ENCODE measurements at places on chromosomes 2 and 18.

DNA sequence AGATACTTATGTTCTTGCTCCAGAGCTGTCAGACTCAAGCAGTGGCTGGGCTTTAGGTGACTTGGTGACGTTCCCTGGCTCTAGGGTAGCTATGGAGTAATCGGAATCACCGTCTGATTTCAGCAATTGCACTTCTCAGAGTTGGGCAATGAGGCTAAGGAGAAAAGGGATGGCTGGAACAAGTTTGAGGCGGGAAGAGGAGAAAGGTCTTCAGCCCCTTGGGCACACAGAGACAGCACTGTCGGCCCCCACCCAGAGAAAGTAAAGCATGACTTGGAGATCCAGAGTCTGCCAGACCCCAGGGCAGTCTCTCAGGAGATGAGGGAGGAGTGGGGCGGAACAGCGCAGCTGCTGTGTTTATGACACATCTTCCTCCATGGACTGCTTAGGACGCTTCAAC lies 114.5 kb downstream of the KLHL29 start:
- no peak for DNase-seq

DNA sequence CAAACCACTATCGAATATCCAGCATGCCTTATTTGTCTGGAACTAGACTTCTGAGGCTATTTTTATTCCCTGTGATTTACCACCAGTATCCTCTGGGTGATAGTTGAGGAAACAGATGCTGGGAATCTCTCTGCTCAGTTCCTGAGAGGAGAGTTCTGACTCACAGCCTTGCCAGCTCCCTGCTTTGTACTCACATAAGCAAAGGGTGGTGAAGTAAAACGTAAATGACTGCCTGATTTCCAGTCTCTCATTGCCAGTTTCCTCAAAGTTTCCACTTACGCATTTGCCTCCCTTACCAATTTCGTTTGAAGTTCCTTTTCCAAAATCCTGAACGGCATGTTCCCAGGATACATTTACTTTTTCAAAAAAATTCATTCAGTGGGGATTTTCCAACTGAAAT lies 69.2 kb upstream of the HNRNPA3 start:
- no peak for DNase-seq

DNA sequence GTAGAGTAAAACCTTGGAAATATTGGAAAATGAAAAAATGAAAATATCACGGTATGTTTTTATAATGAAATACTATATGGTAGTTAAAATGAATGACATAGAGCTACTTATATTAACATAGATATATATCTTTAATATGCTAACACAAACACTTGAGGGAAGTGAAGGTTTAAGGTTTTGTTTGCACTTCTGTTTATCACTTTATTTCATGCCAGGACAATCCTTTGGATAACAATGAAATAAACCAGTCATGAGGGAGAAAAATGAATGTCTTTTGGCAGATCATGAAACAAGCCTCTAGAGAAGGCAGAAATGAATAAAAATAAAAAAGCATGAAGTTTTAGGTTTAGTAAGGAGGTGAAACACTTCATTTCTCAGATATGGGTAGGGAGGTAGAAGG lies 89.9 kb downstream of the BAZ2B start:
- no peak for DNase-seq

- no peak for DNase-seq
Measured at GRCh38 chr2:121211689-121212151, 73.3 kb downstream of the TFCP2L1 start.

DNA sequence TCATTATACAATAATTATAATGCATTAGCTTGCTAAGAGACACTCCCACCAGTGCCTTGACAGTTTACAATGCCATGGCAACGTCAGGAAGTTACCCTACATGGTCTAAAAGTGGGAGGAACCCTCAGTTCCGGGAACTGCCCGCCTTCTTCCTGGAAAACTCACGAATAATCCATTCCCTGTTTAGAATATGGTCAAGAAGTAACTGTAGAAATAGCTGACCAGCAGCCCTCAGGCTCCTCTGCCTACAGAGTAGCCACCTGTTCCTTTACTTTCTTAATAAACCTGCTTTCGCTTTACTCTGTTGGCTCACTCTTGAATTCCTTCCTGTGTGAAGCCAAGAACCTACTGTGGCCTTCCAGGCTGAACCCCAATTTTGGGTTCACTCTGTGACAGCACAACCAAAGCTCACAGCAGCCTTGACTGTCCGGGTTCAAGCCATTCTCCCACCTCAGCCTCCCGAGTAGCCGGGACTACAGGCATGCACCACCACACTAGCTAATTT lies 20.0 kb upstream of the PTPN2 start:
- peak; percentile 87 for DNase-seq

GRCh38 chr2:98560256-98560771 lies 48.0 kb downstream of the COA5 start:
- DNase-seq, result peak; percentile 94

DNA sequence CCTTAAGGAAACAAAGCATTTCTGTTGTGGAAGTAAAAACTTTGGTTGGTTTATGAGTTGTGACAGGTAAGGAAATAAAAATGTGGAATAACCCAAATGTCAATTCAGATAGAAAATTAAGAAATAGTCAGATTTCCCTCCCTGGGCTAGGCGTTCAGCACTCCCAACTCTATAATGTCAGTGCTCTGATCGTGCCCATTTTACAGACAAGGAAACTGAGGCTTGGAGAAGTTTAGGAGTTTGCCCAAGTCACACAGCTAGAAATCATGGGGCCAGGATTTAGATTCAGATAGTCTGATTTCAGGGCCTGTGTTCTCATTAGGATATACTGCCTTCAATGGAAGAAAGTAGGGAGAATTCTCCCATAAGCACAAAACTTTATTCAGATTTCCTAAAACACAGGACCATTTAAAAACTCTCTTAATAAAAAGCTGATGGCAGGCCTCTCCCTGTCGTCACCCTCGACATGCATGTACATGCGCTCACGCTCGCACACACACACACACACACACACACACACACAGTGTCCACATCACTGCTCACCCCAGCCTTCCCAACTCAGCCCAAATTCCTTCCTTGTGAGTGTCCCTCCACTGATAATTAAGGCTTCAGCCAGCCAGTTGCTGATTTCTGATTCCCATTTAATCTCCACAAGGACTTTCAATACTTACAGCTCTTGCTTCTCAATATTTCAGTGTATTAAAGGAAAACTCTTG lies 49.1 kb upstream of the SLC14A2 start:
- DNase-seq, result no peak

DNA sequence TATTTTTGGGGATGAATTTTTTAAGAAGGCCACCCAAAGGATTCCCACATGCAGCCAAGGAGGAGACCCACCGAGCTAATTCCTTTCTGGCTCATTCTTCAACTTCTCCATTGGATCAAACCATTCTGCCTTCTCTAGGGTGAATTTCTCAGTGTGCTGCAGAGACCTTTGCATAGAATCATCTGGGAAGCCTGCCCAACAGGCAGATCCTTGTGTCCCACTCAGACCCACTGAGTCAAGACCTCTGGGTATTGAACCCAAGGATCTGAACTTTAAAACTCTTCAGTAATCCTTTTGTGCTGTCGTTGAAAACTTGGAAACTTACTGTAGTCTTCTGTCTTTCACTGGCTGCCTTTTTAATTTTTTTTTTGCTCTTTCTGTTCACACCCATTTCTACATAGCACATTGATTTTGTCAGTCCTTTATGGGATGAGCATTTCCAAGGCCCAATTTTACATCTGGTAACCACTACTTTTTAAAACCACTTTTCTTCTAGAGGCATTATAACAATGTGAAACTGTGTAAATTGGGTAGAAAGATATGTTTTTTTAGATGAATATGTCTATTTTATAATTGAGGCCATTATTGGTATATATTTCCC lies 120.2 kb downstream of the TSN start:
- no peak for DNase-seq

GRCh38 chr2:223526106-223526505 lies 76.1 kb downstream of the SCG2 start:
- no peak for DNase-seq

- DNase-seq, result no peak
Measured at GRCh38 chr18:78805840-78806239, 173.8 kb upstream of the SALL3 start.

GRCh38 chr2:45237128-45237527 lies 227.9 kb upstream of the SIX2 start:
- no peak for DNase-seq

DNA sequence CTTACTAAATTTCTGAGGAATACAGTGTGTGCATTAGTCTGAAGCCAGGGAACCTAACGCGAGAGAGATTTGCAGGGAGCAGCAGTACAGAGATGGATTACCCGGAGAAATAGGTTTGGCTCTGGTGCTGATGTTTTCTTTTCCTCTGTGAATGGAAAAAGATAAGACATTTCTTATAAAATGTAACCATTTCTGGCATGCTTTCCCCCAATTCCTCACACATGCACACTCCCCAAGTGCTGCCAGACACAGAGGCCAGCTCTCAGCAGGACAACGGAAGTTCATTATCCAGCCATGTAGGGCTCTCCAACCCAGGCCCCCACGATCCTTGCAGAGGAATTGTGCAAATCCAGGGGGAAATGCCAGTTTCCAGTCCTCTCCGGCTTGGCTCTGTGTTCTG lies 224.5 kb upstream of the MGAT5 start:
- no peak for DNase-seq

DNA sequence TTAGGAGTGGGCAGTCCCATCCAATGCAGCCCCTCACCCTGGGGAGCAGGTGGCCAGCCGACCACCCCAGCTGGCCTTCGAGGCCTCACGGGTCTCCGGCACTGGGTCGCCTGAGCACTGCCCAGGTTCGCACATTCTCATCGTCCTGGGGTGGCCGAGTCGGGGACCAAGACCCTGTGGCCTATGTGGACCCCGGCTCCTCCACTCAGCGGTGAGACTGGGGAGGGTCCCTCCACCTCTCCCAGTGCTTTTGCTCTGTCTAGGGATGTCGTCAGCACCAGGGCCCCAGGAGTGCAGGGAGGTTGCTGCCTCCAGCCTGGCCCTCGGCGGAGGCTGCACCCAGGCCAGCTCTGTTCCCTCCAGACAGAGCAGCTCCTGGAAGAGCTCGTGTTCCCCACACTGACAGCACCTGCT lies 89.6 kb downstream of the TPO start:
- DNase-seq, result no peak

DNA sequence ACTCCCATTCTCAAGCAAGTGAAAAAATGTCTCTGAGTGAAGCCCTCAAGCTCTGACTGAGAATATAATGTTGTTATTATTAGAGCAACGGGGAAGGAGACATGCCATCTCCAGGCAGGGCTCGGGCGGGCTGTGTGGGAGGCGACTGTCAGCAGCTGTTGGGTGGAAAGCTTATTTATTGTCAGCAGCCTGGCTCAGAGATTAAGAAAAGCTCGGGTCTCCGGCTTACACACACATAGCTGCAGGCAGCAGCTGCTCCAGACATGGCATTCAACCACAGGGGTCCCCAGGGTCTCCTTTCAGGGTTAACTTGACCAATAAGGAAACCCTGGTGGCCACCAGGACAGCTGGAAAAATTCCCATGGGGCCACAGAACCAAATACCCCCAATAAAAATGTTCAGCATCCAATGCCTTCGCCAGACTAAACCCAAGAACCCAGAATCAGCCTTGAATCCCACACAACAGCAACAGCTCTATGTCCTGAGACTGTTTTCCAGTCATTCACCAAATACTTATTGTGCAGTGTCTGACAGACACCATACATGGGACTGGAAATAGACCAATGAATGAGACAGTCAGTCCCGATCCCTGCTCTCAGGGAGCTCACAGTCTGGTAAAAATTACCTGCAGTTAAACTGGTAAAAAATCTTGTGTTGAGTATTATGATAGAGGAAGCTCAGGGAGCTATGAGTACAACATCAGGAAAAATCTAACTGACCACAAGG lies 70.5 kb upstream of the RTN4 start:
- DNase-seq, result peak; percentile 88

- DNase-seq, result no peak
Measured at GRCh38 chr2:37619959-37620300, 51.5 kb downstream of the CDC42EP3 start.

DNA sequence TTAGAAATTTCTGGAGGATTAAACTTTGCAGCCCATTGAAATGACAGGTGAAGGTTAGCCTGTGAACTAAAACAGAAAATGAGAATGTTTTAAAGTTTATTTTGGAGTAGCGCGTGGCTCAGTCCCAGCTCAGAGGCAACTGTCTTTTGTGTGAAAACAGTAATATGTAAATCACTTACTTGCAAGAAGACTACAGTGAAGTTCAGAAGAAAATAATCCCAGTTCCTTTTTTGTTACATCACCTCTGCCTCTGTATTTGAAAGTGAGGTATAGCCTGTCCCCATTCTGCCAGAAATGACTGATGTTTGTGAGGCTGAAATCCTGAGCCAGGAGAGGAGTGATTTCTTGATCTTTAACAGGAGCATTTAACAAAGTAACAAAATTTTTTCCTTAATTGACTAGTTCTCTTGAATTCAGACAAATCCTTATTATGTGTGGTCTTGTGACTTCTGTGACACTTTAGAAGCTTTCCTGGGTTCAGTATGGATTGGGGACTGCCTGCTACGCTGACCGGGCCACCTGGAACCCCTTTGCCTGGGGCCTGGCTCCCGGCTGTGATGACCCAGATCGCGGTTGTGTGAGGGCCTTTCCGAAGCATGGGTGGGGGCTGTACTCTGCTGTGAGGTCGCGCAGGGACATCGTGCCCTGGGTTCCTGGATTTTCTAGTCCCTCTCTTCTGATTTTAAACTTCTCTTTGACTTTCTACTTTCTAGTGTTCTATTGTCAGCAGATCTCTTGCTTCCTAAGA lies 24.3 kb downstream of the TRAPPC12 start:
- DNase-seq, result no peak

- DNase-seq, result no peak
Measured at GRCh38 chr2:74745766-74746165, 88.2 kb upstream of the HK2 start.

- peak; percentile 43 for DNase-seq
Measured at GRCh38 chr2:38037757-38038621, 38.0 kb downstream of the CYP1B1 start.

- no peak for DNase-seq
Measured at GRCh38 chr18:7023581-7023980, 94.0 kb downstream of the LAMA1 start.

DNA sequence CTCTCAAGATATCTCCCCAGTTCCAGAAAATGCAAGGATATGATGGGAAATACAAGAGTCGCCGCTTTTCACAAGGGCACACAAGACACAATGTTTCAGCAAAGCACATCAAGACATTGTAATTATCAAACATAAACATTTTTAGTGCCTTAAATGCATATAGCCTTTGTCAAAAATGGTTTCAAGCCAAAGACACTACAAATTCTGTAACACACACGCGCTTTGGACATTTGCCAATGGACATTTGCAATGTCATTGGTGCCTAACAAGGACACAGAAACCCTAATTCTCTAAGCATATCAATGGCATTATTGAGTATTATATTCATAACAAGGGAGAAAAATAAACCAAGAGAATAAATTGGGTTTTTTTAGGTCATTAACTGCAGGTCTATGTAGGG lies 16.1 kb downstream of the ADD2 start:
- DNase-seq, result peak; percentile 62

DNA sequence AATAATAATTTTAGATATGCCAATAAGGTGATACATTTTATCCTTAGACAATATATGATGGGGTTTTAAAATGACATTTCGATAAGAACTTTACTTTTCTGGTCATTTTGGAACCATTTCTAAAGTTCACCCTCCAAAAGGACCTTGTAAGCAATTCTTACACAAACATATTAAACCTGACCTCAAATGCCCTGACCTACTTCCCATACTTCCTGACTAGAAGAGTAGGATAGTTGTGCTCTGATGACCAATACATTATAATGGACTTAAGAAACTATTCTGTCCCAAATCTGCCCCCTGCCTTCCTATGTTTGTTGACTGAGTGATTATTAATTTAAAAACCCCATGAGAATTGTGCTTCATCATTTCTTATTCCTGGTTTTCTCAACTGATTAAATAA lies 24.6 kb downstream of the GCA start:
- DNase-seq, result no peak
